ENCODE measurements at places on chromosomes 4 and X.

- DNase-seq: no peak
Observed at GRCh38 chr4:183887351-183887750, 17.8 kb upstream of the STOX2 start.

DNA sequence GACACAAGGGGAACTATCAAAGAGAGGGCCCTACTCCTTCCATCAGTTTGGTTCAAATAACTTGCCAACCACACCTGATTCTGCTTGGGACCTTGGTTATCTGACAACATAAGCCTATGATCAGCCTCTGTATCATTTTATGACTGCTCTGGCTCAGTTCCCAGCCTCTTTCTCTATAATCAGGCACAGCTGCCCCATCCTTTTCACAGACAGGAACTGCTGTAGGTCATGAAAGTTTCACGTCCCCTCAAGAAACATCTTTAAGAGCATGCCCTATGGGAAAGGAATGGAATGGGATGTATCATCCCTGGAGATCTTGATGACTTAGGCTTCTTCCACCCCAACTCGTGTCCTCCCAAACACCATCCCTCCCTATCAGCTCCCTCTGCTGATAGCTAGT lies 243.4 kb downstream of the AR start:
- DNase-seq: no peak

DNA sequence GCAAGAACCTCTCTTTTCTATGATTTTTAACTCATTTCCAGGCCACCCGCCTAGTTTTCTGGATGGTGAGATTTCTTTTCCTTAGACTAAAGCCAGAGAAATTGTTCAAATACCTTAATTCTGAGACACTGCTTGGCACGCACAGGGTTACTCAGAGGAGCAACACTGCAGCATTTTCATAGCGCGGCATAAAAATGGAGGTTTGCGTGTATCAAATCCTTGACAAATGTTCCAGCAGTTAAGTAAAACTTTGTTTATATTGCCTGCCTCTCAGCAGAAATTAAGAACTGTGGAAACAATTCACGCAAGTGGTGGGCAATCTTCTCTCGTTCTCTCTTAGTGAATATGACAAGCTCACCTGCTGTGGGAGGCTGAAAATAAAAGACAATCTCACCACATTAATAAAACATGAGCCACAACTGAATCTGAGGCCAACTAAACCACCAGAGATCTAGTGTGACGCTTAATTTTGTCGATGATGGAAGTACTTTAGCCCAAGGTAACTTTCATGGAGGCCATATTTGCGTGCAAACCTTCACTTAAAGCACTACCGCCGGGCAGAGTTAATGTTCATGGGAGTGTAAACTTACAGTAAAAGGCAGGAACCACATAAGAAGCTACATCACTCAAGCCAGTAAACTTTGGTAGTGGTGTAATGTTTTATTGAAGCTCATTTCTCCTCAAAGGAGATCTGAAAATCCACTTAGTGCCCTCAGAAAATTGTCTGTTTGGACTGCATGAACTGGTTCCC lies 894.8 kb upstream of the EPHA5 start:
- no peak for DNase-seq

GRCh38 chr4:133145241-133145640 lies 3.9 kb upstream of the PCDH10 start:
- DNase-seq: no peak

- no peak for DNase-seq
Observed at GRCh38 chr4:8400632-8401325, 39.7 kb downstream of the ACOX3 start.

DNA sequence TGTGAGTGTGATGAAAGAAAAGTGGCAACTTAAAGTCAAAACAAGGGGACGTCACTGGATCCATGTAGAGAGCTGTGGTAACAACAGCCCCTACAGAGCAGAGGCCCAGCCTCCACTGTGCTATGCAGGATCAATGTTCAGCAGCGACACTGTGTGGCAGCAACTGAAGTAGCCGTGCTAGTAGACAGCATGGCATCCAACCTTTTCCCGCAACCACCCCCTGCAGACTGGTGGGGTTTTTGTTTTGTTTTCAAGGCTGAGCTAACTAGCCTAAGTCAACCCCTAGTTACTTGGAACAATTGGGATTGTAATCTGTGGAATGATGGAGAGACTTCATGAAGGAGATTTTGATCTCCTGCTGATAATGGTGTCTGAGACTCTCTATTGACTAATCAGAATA lies 44.4 kb upstream of the PPARGC1A start:
- no peak for DNase-seq

GRCh38 chr4:185513489-185514181 lies 21.7 kb downstream of the PDLIM3 start:
- DNase-seq: no peak

GRCh38 chrX:581720-582298 lies 48.8 kb upstream of the SHOX start:
- DNase-seq: no peak

GRCh38 chr4:57191523-57192034 lies 81.4 kb upstream of the IGFBP7 start:
- no peak for DNase-seq

DNA sequence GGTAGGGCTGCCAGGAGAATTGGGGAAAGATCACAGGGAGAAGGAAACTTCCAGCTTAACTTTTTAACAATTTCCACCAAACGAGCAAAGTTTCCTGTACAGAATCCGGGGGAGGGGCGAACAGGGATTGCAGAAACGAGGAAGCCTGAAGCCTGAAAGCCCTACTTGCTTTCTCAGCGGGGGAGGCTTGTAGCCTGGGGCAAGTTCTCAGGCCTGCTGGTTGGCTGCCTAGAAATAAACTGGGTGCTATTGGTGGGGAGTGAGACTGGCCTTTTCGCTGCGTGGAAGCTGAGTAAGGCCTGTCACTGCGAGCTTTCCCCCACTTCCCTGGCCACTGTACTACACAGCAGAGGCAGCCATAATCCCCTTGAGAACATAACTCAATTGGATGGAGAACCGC lies 110.8 kb upstream of the ATP8A1 start:
- no peak for DNase-seq

GRCh38 chr4:14566518-14566917 lies 435.8 kb upstream of the CPEB2 start:
- no peak for DNase-seq

DNA sequence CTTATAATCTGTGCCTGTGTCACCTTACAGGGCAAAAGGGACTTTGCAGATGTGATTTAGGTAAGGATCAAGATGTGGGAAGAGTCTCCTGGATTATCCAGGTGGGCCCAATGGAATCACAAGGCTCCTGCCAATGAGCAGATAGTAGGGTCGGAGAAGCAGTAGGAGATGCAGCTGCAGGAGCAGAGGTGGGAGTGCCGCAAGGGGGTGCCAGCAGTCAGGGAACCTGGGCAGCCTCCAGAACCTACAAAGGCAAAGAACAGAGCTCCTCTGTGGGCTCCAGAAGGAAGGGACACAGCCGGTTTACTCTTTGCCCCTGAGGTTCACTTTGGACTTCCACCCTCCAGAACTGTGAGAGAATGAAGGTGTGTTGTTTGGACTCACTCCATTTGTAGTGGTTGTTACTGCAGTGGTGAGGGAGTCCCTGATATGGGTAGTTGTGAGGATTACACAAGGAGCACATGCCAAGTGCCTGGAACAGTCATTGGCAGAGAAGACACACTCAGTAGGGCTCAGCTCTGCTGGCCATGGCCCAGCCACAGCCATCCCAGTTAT lies 318.5 kb downstream of the EVC2 start:
- no peak for DNase-seq

DNA sequence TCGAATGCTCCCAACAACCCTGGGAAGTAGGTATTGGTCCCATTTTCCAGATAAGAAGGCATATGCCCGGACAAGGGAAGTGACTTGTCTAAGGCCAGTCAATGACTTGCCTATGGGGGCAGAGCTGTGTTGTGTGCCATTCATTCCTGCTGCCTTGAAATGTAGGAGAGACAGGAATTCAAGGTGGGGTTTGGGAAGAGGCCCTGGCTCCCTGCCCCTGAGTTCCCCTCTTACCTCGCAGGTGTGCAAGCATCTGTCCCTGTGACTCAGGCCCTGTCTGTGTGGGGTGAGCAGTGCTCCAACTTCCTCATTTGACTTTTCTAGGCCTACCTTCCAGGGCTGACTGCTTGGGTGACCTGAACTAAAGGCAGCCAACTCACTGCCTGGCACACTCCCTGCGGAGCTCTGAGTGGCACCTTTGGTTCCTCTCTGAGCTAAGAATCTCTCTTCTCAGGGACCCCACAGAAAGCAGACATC lies 5.1 kb downstream of the EFNB1 start:
- no peak for DNase-seq

- DNase-seq: no peak
Observed at GRCh38 chr4:19416146-19416545, 835.6 kb upstream of the SLIT2 start.

GRCh38 chrX:68832101-68832416 lies 3.2 kb downstream of the EFNB1 start:
- peak; percentile 23 for DNase-seq

DNA sequence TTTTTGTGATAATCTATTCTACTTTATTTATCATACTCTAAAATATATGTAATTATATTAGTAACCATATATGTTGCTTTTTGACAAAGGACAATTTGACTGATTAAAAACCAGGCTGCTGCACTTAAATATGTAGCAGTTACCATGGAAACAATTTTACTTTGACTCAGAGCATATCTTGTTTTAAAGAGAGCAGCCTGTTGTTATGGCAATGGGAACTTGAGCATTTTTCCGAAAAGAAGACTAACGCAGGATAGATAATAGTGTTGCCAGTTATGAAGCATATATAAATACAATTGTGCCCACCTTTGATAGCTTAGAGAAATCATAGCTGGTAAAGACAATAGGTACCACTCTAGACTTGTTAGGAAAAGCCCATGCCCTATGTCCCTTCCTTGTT lies 283.0 kb downstream of the GASK1B start:
- no peak for DNase-seq

- DNase-seq: no peak
Observed at GRCh38 chrX:7330971-7331746, 183.2 kb upstream of the PUDP start.

DNA sequence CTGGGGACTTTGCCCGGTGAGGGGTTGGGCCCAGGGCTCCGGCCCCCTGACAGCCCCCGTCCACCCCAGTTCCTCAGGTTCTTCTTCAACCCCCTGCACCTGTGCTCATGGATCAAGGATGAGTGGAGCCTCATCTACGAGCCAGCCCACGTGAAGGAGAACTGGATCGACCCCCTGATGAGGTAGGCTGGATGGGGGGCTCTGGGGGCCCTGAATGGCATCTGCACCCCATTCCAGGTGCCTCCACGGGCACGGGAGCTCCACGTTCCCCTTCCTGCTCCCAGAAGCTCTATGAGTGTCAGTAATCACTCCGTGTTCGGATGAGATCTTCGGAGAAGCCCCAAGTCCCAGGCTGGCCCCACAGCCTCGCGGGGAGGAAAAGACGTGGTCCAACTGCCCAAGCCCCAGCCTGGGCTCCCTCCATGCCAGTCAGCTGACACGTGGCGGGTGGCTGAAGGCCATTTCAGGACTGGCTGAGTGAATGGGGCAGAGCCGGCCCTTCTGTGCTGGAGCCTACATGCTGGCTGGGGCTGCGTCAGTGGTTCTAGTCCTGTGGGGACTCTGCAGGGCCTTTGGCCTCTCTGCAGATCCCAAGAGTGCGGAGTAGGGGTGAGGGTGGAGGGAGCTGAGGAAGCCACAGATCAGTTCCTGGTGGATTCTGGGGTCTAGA lies 24.4 kb downstream of the CFAP99 start:
- DNase-seq: no peak

- DNase-seq: no peak
Observed at GRCh38 chrX:151724563-151725337, 8.9 kb downstream of the FATE1 start.

GRCh38 chrX:41868392-41868977 lies 54.9 kb downstream of the CASK start:
- DNase-seq: no peak

DNA sequence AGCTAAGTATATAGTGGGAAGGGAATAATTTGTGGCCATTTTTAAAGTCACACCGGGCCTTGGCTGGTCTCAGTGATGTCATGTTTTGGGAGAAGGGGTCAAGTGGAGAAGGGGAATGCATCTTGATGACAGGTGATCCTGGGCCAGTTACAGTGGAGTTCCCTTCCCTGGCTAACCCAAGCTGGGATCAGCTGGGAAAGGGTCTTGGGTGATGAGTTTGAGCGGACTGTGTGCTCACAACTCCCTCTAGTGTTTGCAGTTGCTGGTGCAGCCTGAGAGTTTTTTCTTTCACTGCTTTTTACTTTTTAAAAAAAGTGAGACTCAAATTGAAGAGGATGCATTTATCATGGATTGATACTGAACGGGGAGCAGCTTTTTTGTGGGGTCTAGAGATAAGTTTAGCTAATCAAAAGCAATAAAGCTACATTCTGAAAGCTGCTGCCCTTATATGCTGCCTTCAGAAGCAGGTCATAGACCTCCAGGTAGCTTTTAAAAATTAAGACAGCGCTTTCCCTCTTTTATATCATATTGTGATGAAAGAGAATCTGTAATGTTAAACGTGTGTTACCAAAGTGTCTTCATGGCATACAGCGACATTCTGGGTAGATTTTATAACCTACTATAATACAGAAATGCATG lies 164.7 kb downstream of the DCLK2 start:
- DNase-seq: no peak

GRCh38 chr4:181661090-181661489 lies 582.1 kb upstream of the TENM3 start:
- DNase-seq: no peak

DNA sequence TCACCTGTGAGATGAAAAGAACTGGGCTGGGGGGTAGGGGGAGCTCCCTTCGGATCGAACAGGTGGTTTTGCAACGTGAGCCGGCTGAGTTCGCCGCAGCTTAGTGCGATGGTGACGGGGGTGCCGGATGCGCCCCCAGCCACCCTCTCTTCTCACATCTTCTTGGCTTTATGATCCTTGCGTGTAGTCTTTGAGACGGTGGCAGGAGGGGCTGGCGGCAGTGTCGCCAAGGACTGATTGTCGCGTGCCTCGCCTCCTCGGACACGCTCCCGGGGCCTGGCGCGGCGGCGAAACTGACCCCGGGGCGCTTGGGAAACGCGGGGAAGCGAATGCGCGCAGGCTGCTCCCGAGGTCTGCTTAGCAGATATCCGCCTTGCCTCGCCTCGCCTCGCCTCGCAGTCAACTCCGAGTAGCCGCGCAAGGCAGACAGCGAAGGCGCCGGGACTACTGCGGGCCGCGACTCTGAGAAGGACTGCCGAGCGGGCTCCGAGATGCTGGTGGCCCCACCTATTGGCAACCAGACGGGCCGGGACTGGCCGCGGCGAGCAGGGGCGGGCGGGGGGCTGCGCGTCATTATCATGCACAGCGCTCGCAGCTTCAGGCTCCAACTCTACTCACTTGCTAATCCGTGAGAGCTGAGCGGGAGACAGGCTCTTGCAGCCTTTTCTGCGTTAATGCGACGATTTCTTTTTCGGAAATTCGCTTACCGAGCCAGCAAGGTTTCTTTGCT lies 1.5 kb downstream of the GRID2 start:
- no peak for DNase-seq
